Left kidney (tissue), 8 donors: ENCODE measurements at places on chromosomes 6 and 20.

- DNase-seq = no peak
These were observed 49.0 kb downstream of the MDGA1 start for GRCh38 chr6:37648465-37649330.

GRCh38 chr6:1144842-1145767, 166.8 kb upstream of the FOXQ1 start:
- DNase-seq = no peak

- no peak for DNase-seq
These were observed 24.9 kb downstream of the TTLL2 start for GRCh38 chr6:167349631-167350274.

- no peak for DNase-seq
These were observed 8.3 kb downstream of the PHF3 start for GRCh38 chr6:63643862-63644261.

DNA sequence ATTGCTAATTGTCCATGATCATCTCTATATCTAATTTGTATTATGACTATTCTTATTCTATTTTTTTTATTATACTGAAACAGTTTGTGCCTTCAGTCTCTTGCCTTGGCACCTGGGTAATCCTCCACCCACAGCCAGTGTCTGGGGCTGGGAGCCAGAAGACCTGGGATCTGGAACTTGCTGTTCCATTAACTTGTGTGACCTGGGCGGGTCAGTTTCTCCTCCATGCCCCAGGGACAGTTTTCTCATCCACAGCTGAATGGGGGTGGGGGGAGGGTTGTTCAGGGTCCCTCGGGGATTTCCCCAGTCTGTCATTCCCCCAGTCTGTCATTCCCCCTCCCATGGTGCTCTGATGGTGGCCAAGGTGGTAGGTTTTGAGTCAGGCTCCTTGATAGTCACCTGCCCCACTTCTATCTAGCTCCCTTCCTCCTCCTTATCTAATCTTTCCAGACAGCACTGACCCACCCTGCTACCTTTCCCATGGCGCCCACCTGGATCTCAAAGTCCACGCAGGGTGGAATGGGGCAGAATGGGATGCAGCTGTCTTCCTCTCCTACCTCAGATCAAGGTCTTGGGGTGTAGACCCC, 10.9 kb downstream of the ITPR3 start:
- DNase-seq = no peak

- DNase-seq = no peak
These were observed 271.6 kb downstream of the FARS2 start for GRCh38 chr6:5532941-5533340.

DNA sequence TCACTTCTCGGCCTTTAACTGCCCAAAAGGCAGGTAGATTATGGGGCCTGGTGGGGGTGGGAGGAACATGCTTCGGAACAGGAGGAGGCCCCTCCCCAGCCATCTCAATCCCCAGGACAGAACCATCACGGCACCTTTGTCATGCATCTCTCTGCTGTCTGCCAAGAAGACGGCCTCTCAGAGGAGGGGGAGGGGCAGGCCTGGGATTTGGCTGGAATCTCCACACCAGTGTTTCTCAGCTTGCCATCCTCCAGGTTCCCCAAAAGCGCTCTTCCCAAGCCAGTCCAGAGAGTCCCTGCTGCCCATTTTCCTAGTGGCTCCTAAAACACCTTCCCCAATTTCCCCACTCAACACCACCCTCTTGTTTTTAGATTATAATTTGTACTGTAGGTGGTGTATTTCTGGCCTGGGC, 2.5 kb upstream of the POU5F1 start:
- DNase-seq = no peak

DNA sequence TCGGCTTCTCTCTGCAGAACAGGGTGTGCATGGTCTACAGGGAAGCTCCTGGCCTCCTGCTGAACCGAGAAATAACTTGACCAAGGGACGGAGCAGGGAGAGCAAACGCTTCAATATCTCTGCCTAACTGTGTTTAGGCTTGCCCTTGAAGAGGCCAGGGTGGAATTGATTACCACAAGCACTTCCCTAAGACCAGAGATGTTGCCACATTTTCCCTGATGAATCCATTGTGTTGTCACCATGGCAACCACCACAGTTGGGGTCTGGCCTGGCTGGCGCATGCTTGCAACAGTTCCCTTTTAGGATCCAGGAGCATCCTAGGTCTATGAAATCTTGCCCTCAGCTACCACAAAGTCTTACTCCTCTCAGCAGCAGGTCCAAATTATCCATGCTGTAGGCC, 213.5 kb upstream of the SULF2 start:
- DNase-seq = no peak

DNA sequence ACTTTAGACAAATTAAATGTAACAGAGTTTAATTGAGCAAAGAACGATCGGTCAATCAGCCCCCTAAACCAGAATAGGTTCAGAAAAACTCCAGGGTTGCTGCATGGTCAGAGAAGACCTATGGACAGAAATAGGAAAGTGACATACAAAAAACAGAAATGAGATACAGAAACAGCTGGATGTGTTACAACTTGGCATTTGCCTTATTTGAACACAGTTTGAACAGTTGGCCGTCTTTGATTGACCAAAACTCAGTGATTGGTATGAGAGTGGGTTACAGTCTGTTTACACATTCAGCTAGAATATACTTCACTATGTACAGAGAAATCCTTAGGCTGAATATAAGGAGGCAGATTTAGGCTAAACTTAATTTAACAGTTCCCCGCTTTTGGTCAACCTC, 19.9 kb downstream of the SRSF6 start:
- no peak for DNase-seq

DNA sequence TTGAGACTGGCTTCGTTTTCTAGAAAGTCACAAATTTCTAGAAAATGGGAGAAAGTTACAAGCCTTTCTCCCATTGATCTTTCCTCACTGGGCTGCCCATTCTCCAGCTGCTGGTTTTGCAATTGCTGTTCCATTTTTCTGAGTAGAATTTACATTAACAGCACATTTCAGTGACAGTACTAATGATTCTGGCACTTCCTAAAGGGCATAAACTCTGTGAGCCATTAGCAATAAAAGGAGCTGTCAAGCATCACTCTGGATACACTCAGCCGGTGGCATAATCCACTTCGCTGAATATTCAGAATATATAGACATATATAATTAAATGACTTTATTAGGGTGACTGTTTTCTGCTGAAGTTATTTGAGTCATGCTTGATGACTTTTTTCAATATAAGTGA, 6.7 kb upstream of the SSTR4 start:
- DNase-seq = no peak

GRCh38 chr20:9600562-9600961, 86.2 kb downstream of the LAMP5 start:
- no peak for DNase-seq

GRCh38 chr20:53503517-53503919, 90.1 kb downstream of the ZNF217 start:
- DNase-seq = no peak

- DNase-seq = no peak
These were observed 8.5 kb upstream of the MRPS10 start for GRCh38 chr6:42226161-42226611.

DNA sequence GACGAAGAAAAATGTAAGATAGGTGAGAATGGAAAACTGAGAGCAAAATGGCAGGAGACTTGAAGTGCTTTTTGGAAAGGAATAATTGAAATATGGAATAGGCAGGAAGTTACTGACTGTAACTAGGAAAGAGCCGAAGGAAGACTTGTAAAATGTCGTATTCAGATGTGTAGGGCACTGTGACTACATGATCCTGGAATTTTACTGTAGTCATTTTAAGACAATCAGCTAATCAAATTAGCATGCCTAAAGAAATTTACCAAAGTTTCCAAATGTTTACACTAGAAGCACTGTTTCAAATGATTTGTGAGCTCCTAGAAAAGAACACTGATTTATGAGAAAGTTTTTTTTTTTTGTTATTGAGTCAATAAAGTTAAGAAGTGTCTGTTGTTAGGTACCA, 21.2 kb upstream of the ADIG start:
- DNase-seq = no peak

GRCh38 chr6:79874531-79875134, 72.7 kb downstream of the ELOVL4 start:
- DNase-seq = no peak

DNA sequence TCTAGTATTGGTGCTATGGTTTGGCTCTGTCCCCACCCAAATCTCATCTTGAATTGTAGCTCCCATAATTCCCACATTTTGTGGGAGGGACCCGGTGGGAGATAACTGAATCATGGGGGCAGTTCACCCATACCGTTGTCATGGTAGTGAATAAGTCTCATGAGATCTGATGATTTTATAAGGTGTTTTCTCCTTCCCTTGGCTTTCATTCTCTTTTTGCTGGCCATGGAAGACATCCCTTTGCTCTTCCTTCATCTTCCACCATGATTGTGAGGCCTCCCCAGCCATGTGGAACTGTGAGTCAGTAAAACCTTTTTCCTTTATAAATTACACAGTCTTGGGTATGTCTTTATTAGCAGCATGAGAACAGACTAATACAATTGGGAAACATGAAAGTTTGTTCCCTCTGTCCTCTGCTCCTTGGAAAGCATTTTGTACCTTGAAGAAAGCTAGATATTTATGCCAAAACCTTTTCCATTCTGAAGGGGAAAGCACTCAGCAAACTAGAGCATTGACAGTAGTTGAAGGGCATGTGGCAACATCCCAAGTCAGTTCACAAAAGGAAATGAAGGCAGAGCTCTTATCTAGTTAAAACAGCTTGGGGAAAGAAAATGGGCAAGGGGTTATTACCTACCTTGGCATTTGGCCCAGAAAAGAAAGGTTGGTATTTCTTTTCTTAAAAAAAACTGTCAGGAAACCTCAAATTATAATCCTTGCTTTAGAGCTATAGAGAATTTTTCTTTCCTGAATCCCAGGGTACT, 10.7 kb upstream of the TNFAIP3 start:
- DNase-seq = no peak

- DNase-seq = no peak
These were observed 55.8 kb downstream of the CDH4 start for GRCh38 chr20:61307686-61308476.
